Activated gamma-delta T cell treated with anti-CD3 and anti-CD28 coated beads, Interleukin-2, amount 50 U/mL, for 16 hours (primary cell): ENCODE measurements at places on chromosomes 3 and 15.

- DNase-seq: no peak
These were observed 30.9 kb upstream of the ZNF609 start for GRCh38 chr15:64429448-64429847.

GRCh38 chr3:98215051-98215450 lies 48.6 kb downstream of the OR5H15 start:
- no peak for DNase-seq

- DNase-seq: no peak
These were observed 114.4 kb downstream of the TPRG1 start for GRCh38 chr3:189286188-189286587.

DNA sequence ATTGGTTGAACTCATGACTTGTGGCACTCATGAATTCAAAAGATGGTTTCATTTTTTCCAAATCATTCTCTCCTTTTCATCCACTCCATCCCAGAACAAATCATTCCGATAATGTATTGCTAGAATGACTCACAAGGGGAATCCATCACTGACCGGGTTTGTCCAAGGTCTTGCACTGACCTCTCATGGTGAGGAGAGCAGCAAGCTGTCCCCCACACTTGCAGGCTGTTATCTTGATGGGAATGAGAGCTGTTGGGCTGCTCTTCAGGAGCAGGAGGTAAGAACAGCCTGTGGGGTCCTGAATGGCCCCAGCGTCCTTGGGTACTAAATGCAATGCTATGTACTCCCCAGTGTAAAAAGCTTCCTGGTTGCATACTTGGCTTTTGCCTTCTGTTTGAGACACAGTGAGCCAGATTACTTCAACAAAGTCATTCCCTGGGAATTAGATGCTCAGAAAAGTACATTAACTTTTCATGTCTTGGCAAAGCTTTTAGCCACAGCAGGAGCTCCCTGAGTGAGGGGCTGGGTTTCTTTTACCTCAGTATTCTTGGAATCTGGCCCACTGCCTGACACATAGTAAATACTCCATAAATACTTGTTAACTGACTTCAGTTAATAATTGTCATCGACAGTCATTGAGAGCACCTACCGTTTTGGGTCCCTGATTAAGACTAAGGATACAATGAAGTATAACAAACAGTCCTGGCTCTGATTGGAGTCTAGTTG lies 24.1 kb downstream of the CCNL1 start:
- no peak for DNase-seq
